ENCODE measurements at places on chromosomes 6 and 20.

- DNase-seq = no peak
Measured at GRCh38 chr6:129523816-129524215, 186.2 kb downstream of the ARHGAP18 start.

DNA sequence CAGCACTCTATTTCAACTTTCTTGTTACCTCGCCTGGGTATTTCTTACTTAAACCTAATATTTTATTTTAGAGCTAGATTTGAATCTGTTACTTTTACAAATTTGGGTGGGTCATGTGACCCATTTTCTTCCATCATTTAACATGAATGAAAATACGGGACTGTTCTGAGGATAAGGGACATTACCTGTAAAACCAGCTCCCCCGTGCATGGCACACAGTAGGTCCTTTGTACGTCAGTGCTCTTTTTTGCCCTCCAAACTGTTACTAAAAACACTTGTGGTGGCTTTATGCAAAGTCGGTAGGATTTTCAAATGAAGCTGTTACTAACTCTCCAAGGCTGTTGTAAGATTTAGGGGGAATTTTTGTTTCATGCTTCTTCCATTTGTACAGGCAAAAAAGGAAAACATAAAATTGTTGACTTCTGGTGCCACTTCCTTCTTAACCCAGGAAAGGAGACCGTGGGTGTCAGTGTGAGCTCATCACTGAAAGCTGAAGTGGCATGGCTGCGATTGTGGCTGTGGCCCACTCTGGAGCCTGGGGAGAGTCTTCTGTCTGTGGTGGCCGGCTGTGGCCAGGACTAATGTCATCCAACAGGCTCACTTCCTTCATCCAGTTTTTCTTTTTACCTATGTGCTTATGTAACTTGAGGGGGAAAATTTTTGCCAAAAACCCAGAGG lies 40.2 kb upstream of the PXDC1 start:
- no peak for DNase-seq

DNA sequence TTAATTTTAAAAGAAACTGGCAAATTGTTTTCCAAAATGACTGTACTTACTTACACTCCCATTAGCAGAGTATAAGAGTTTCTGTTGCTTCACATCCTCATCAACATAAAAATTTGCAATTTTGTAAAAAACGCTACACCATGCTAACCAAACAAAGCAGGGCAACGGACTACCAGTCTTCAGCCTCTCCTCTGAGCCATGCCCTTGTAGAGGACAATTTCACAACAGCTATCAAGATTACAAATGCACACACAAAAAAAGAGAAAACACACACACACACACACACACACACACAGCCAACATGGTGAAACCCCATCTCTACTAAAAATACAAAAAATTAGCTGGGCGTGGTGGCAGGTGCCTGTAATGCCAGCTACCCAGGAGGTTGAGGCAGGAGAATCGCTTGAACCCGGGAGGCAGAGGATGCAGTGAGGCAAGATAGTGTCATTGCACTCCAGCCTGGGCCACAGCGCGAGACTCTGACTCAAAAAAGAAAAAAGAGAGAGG lies 4.1 kb upstream of the ADISSP start:
- no peak for DNase-seq

DNA sequence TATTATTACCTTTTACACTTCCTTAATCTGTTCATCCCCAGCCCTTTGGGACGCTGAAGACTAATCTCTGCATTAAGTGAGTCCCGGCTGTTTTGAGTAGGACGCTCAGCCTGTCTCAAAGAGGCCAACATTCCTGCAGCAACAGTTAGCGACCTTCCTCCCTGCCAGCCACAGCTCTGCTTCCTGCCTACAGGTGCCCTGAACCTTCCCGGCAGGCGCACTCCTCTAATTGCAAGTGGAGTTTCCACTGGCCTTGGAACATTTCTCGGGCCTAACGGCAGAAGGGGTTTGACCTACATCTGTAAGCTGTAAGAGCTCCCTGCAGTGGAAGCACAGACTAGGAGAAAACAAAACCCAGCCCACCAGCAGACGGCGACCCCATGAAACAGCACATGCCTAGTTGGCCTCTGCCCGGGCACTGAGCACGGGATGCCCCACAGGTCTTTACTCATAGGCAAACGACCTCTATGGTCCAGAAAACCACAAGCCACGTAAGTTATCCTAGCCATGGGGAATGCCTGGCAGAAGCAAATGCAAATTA lies 137.9 kb downstream of the DTNBP1 start:
- no peak for DNase-seq

DNA sequence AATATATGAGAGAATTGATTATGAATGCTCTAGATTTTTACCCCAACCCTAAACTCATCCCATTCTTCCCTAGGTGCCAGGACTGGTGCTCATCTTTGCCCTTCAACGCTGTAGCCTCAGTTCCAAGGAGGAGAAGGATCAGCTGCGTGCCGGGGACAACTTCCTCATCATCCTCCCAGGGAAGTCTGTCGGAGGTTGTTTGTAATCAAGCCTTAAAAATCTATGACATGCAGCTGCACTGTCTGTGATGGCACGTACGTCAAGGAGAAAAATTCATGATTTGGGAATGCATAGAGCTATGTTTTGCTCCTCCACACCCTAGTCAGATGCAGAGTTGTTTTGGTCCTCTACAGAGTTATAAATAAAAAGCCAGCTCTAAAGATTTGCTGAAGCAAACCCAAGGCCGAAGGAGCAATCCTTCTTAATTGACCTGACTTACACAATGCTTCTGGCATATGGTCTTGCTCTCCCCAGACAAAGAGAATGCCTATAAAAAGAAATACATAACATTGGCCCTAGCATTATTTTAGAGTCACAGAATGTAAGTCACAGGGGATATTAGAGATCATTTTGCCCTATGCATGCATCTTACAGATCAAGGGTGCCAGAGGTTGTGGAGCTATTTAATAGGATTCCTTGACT lies 244.2 kb downstream of the HIVEP2 start:
- DNase-seq = no peak

DNA sequence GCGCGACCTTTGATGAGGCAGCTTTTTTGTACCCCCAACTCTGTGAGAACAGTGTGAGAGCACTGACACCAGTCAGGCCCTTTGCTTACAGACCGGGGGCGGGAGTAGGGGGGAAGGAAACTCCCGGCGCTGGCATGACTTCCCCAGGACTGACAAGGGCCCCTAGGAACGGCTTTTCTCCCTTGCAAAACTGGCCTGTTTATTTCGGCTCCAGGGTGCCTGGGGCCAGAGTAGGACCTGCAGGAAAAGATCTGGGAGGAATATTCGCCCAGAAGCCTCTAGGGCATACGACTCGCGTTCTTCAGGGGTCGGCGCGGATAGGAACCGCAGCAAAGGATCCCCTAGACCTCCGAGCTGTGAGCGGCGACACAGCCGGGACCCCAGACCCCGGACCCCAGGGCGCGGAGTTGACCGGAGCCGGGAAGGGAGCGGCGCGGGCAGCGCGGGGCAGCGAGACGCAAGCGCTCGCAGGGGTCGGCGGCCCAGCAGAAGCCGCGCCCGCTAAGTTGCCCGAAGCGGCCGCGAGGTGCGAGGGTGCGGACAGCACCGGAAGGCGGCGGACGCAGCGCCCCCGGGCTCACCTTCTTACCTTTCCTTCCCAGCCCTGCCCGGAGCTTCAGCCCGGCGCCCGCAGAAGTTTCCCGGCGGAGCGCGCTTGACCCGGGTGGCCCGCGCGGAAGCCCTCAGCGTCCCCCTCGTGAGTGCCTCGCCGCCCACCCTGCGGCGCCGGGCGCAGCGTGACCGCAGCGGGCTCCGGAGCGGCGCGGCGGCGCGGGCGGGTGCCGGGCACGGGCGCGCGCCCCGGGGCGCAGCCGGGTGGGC lies at the start of gene POPDC3:
Gene POPDC3, minus strand, starts transcription at position 771 of the 822 bp plus-strand sequence. CDS start 18,105 bp downstream, outside the sequence.
- DNase-seq = no peak

DNA sequence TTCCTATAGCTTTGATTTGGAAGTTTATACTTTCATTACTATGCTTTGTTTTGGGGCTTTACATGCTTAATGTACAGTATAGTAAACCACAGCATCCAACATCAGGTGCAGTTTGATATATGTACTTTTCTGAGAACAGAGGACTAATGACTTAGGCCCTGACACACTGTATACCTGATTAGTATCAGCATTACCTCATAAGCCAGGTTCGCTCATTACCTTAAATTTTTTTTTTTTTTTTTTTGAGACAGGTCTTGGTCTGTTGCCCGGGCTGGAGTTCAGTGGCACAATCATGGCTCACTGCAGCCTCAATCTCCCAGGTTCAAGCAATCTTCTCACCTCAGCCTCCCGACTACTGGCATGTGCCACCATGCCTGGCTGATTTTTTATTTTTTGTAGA lies 28.4 kb downstream of the CD109 start:
- no peak for DNase-seq

GRCh38 chr20:41664584-41664983 lies 46.4 kb upstream of the CHD6 start:
- DNase-seq = peak; percentile 3

DNA sequence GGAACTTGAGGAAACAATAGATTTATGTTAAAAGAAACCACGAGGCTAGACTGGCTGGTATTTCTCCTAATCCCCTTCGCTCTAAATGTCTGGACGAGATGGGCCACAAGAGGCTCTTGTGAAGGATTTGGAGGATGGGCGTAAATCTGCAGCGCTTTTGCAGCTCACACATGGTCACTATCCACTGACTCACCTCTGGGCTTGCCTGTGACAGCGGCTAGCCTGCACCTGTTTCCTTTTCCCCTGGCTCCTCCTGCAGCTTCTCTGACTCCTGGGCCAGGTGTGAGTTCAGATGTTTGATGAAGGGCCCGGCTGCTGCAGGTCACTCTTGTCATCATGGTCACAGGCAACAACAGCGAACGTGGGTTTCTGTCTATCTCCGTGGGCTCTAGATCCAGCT lies 629.4 kb downstream of the CBLN4 start:
- DNase-seq = no peak
